MCF 10A (cell line): ENCODE measurements at places on chromosomes 2 and 18. TPM values are rescaled to one million over a fixed set of nuclear protein-coding genes. Genes with fewer than 3 reads are reported as not detected.

Gene PIGN
- total RNA-seq: 29.4 and 29.5 TPM in 2 replicates

Gene GDF7
- total RNA-seq: not detected in 2 replicates

Gene LCT
- total RNA-seq: not detected in 2 replicates

Gene SH3RF3
- 21.0 and 21.7 TPM in 2 replicates for total RNA-seq

Gene RNF181
- 125 and 215 TPM in 2 replicates for total RNA-seq

Gene TCF7L1
- total RNA-seq: 0.81 and 1.1 TPM in 2 replicates

Gene SP140L
- 20.3 and 33.2 TPM in 2 replicates for total RNA-seq

Gene ACTG2
- not detected in 2 replicates for total RNA-seq

Gene CYTIP
- total RNA-seq: 0.19 TPM in 1 of 2 replicates, not detected in the other

Gene CFAP65
- total RNA-seq: not detected in 2 replicates

Gene FAM110C
- total RNA-seq: 8.3 and 10.3 TPM in 2 replicates

Gene PPP1R1C
- total RNA-seq: not detected in 2 replicates

Gene RAX
- total RNA-seq: not detected in 2 replicates

Gene CTLA4
- not detected in 2 replicates for total RNA-seq

Gene NPPC
- total RNA-seq: not detected in 2 replicates

Gene REG3G
- not detected in 2 replicates for total RNA-seq

Gene CNGA3
- not detected in 2 replicates for total RNA-seq

Gene NBEAL1
- 18.8 and 20.4 TPM in 2 replicates for total RNA-seq

Gene CD8B2
- total RNA-seq: not detected in 2 replicates

Gene TEX44
- total RNA-seq: not detected in 2 replicates

Gene MAPK4
- total RNA-seq: 0.21 TPM in 1 of 2 replicates, not detected in the other

Gene ZBTB7C
- total RNA-seq: 0.42 and 0.69 TPM in 2 replicates

Gene C1QL2
- total RNA-seq: not detected in 2 replicates

Gene IER3IP1
- 14.1 and 14.5 TPM in 2 replicates for total RNA-seq

Gene ALLC
- not detected in 2 replicates for total RNA-seq

Gene SLC39A10
- 47.8 and 59.8 TPM in 2 replicates for total RNA-seq

Gene POTEJ
- total RNA-seq: not detected in 2 replicates

Gene HOXD10
- total RNA-seq: not detected in 2 replicates

Gene SRD5A2
- not detected in 2 replicates for total RNA-seq

Gene SERPINB11
- not detected in 2 replicates for total RNA-seq

Gene PLEK
- not detected in 2 replicates for total RNA-seq

Gene E2F6
- 16.1 and 16.6 TPM in 2 replicates for total RNA-seq

Gene SCN7A
- total RNA-seq: not detected in 2 replicates

Gene ST8SIA5
- not detected in 2 replicates for total RNA-seq

Gene HOXD12
- total RNA-seq: not detected in 2 replicates

Gene C2orf81
- 4.3 and 5.6 TPM in 2 replicates for total RNA-seq

Gene ICA1L
- 6.5 and 8.0 TPM in 2 replicates for total RNA-seq

Gene C18orf54
- 4.4 and 5.5 TPM in 2 replicates for total RNA-seq

Gene MEMO1
- 43.0 and 54.6 TPM in 2 replicates for total RNA-seq

Gene CTIF
- 82.2 and 95.8 TPM in 2 replicates for total RNA-seq

Gene CCDC195
- not detected in 2 replicates for total RNA-seq

Gene RASGRP3
- total RNA-seq: 0.26 TPM in 1 of 2 replicates, not detected in the other

Gene KCNIP3
- total RNA-seq: 9.5 and 15.6 TPM in 2 replicates

Gene STAT4
- total RNA-seq: 0.83 and 1.4 TPM in 2 replicates

Gene SLC4A5
- total RNA-seq: 0.12 and 0.70 TPM in 2 replicates

Gene FRZB
- 0.09 and 0.20 TPM in 2 replicates for total RNA-seq

Gene BOK
- 15.5 and 18.6 TPM in 2 replicates for total RNA-seq
